ENCODE measurements at places on chromosomes 6 and 20.

GRCh38 chr20:4602297-4602631 lies 119.4 kb upstream of the PRND start:
- no peak for DNase-seq

DNA sequence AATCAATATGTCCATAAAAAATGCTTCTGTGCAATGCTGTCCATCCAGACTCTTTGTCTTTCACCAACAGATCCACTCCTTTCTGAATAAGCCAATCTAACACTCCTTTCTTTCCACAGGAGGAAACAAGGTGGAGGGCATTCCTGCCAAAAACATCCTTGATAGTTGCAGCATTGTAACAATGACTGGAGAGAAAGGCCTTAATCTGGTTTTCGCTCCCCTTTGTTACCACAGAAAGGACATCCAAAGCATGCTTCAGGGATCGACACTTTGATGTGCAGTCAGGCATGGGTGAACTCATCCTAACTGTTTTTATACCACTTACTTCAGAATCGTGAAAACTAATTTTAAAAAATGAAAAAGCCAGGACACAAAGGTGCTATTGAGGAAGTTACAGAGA lies 7.4 kb downstream of the IBTK start:
- no peak for DNase-seq

DNA sequence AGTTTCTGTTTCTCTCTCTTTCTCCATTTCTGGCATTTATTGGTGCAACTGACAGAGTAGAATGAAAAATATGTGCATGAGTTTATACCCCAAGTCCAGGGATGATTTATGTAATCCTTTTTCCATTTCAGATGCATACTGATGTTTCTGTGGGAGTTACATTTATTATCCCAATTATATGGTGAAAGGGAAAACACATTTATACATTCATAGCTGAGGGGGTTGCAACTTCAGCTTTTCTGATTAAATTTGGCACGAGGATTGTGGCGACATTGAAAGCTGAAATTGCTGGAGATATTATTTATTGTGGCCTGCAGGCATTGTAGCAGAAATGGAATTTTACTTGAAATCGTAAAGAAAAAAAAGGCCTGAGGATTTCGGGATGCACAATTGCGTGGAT lies 31.5 kb upstream of the FNDC1 start:
- DNase-seq = no peak

GRCh38 chr20:10064611-10065010 lies 29.8 kb downstream of the ANKEF1 start:
- no peak for DNase-seq

DNA sequence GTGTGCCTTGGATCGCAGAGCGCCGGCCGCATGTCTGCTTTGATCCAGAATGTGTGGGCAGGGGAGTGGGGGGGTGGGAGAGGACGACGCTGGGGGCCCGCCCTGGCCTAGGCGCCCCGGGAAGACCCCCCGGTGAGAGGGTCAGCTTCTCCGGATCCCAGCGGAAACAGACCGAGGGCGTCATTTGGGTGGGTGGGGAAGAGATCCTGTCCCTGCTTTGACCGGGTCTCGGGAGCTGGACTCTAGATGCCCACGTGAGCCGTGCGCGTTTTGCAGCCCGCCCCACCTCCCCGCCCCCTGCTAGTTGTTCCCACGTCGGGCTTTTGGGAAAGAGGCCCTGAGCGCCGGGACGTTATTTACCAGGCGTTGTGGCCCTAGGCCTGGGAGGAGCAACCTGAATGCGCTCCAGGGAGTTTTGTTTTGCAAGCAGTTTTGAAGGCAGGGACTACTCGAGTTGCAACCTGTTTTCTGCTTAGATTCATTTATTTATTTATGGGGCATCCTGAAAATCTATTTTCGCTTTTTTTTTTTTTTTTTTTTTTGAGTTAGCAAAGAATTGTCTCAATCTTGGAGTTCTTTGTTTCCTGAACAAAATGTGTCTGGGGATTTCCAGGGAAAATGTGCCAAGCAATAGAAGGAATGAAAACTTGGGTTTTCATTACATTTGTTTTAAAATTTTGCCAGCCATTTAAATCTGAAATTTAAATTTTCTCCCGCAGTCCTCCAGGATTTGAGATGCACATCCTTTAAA lies 1.6 kb downstream of the DSP start:
- DNase-seq = no peak

DNA sequence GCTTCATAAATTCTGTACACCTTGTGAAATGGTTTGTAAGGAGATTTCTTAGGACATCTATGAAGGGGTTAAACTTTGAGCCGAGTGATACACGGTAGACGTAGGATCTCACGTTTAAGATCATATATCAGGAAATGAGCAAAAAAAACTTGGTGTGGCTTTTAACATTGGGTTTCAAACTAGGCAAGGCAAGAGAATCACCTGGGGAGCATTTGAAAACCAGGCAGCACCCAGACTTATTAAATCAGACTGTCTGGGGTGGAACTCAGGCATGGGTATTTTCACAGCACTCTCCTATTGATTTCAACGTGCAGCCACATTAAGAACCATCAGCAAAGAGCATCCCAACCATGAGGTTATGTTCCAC lies 26.4 kb downstream of the LY86 start:
- no peak for DNase-seq

GRCh38 chr6:136751522-136751956 lies 40.7 kb downstream of the MAP3K5 start:
- DNase-seq = no peak

Data from activated effector memory CD4-positive, alpha-beta T cell treated with Interleukin-2 at 50 U/mL for 16 hours (primary cell).